ENCODE measurements at places on chromosomes 1 and 21.

GRCh38 chr1:17633654-17634053, 94.2 kb downstream of the ARHGEF10L start:
- no peak for DNase-seq

- no peak for DNase-seq
Measured at GRCh38 chr1:248782416-248783141, 27.0 kb upstream of the LYPD8 start.

DNA sequence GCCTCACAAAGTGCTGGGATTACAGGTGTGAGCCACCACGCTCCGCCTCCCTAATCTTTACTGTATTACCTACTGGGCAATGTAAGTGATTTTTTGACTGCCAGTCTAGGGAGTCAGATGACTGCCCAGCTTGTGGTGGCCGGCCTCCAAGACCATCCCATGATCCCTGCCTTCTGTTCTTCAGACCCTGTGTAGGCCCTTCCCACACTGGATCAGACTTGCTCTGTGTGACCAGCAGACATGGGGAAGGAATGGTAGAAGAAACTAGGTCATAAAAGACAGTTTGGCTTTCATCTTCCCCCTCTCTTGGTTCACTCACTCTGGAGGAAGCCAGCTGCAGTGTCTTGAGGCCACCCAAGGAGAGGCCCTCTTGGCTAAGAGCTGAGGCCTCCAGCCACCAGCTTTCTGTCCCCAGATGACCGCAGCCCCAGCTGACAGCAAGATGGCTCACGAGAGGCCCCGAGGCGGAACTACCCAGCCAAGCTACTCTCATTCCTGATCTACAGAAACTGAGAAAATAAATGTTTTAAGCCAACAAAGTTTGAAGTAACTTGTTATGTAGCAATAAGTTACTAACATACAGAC, 14.5 kb upstream of the CBR3 start:
- DNase-seq, result no peak

DNA sequence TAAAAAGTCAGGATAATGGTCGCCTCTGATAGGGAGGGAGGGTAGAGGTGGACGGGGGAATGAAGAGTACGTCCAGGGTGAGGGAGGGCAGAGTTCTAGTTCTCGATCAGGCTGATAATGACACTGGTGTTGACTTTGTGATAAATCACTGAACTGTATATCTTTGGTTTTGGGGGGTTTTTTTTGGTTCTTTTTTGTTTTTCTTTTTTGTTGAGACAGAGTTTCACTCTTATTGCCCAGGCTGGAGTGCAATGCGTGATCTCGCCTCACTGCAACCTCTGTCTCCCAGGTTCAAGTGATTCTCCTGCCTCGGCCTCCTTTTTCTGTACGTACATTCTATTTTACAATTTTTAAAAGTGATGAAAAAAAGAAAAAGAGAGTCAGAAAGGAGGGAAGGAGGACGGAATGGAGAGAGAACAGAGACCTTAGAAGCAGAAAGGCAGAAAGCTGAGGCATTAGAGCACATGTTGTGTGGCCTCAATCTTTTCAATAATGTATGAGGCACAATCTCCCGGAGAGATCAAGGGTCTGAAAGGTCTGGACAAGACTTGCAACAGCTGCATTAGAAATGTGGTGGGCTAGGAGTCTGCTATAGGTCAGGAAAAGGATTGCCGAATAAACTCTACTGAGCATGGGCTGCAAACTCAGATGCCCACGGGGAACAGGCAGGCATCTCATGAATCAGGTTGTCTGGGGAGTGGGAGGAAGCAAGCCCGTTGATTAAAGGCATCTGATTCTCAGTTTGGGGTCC, 174.8 kb downstream of the TOMM20 start:
- no peak for DNase-seq

DNA sequence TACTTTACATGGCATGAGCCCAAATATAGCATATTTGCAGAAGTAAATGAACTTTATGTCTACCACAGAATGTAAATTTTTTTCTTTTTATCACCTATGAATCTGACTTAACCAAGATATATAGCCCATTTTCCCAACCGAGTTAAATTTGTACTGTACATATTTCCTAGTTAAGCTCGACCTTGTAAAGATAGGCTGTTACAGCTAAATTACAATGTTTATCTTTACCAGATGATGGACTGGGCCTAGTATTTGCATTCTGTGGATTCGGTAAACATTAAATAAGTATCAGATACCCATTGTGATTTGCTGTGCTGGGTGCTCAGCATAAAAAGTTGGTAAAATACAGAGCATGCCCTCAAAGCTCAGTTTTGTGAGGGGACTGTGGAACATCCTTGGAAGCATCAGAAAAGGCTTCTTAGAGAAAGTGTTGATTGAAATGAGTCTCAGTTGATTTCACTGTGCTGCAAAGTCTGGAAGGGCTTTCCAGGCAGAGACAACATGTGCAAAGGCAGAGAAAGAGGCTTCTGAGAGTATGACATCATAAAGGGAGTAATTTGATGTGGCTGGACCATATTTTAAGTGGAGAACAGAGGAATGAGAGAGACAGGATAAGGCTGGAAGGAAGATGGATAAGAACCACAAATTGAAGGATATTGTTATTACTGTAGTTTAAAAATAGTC, 27.4 kb downstream of the MORC3 start:
- DNase-seq, result no peak

GRCh38 chr1:221712776-221713431, 29.0 kb downstream of the DUSP10 start:
- DNase-seq, result peak; percentile 68

DNA sequence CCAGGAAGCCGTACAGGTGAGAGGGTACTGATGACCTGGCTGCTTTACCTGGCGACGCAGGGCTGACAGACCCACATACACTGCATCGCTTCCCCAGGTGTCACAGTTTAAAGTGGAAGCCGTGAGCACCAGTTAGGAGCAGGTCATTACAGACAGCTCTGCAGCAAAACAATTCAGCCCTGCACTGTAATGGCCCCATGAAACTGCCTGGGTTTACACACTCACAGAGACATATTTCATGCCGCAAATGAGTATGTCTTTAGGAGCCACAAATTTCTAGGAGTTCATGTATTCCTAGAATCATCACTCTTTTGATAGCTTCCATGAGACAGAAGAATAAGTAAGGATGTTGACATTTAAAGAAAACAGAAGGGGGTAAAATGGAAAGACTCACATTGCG, 723.1 kb downstream of the MATN1 start:
- no peak for DNase-seq
